ENCODE measurements at places on chromosomes 13 and 19.

GRCh38 chr19:46299695-46300094 lies 2.9 kb downstream of the HIF3A start:
- DNase-seq: peak; percentile 14

DNA sequence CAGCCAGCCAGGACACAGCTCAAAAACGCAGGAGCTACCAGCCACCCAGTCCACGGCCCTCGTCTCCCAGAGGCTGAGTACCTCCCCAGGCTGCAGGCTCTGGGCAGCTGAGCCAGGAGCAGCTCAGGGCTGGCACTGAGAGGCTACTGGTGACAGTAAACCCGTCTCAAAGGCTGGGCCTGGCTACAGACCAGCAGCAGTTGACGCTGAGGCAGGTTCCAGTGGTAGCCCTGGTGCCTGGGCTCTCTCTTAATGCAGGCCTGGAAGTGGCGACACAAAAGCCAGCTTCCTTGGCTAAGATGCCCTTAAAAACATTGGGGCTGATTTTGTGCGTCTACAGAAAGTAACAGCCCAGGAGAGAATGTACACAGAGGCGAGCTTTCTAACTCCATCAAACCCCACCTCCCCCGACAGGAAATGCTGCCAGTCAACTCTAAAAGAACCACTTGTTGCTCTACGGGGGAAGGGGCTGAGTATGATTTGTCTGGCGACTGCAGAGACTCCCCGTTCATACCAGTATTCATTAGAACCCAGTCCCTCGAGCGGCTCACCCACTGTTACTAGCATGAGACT lies 126.3 kb downstream of the STK24 start:
- peak; percentile 42 for DNase-seq

DNA sequence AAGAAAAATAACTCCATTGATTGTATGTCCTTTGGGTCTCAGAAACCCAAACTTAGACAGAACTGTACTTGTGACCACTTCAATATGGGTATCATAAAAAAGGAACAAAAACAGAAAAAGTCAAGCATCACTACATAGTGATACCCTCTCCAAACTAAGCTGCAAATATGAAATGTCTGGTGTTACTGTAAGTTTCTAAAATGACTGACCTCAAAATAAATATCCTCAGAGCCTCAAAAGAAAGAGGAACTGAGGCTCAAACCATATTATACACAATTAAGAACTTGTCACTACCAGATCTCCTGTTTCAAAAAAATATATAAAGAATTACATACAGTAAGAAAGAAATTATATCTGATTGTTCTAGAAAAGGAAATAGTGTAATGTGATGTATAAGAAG lies 787.9 kb upstream of the KLHL1 start:
- no peak for DNase-seq

GRCh38 chr19:49442771-49443365 lies 1.5 kb upstream of the SLC17A7 start:
- DNase-seq: no peak

DNA sequence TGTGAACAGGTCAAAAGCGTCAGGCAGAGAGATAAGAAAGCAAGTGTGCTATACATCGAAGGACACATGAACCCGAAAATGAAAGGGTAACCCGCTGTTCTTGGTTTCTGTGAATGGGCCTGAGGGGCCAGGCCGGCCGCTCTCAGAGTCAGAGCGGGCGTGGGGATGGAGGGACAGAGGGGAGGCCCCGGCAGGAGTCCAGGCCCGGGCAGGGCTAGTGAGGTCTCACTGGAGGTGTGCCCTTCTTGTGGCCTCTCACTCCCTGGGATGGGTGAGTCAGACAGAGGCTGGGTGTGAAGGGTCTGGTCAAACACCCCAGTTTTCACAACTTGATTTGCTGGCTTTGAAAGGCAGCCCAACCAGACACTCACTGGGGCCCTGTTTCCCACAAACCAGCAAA lies 17.4 kb upstream of the NDUFS7 start:
- no peak for DNase-seq

DNA sequence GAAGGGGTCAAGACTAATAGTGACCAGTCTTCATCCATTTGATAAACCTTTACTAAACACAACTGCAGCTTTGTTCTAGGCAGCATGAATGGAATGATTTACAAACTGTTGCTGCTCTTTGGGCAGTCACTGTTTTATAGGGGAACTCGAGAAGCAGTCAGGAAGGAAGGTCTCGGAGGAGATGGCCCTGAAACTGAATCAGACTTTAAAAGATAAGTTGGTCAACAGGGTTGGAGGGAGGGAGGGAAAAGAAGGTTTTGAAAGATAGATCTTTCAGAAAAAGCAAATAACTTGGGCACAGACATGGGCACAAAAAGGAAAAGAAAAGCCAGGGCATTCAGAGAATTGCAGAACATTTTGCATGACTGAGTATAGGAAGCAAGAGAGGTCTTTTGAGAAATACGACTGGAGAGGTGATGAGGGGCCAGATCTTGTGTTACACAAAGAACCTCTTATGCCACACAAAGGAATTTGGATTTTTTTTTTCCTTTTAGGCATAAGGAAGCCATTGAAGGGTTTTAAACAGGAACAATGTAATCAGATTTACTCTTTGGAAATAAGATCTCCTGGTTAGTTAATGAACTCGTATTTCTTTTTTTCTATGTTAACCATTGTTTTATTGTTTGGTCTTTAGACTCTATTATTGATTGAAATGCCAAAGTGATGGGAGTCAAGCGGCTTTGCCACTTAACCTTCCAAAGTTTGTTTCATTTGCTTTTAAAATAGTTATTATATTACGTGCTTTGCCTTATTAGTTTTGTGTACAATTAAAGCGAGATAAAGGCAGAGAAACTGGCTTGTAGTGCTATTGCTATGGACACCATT lies 37.5 kb upstream of the SACS start:
- DNase-seq: peak; percentile 77

- peak; percentile 7 for DNase-seq
These were observed 31.3 kb downstream of the GRIK5 start for GRCh38 chr19:42038666-42039065.

DNA sequence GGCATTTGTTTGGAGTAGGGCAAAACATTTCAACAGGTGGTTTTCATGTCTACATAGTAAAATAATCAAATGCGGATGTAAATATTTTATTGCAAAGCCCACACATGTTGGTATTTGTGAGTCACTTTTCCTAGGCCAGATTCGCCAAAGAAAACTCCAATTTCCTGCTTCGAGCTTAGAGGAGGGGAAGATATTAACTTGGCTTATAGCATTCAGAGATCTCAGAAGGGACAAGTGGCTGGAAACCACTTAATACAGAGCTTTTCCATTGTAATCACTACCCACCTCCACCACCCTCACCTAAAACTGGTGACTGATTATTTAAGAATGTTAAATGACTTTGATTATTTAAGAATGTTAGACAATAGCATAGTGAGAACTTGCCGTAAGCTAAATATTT lies 530.6 kb upstream of the SPRY2 start:
- no peak for DNase-seq

- DNase-seq: peak; percentile 79
These were observed 41.7 kb upstream of the CEACAM20 start for GRCh38 chr19:44570984-44571684.

DNA sequence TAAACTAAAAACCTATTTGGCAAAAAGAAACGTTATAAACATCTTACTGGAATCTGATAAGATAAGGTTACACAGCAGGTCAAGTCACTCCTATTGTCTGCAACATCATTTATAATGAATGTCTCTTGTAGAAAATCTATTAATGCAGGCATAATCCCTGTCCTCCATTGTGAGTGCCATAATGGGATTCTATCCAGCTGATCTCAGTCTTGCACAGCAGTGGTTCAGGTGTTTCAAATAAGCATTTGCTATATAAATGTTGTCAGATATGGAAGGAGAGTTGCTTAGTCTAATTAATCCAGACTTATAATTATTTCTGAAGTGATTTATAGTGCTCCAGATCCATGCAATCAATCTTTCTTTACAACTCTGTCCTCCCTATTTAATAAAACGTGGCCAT lies 186.5 kb upstream of the ATXN8OS start:
- DNase-seq: no peak

GRCh38 chr19:35710784-35711723 lies 6.7 kb downstream of the ZBTB32 start:
- no peak for DNase-seq

GRCh38 chr13:104961246-104961645 lies 1574.2 kb downstream of the EFNB2 start:
- DNase-seq: no peak

DNA sequence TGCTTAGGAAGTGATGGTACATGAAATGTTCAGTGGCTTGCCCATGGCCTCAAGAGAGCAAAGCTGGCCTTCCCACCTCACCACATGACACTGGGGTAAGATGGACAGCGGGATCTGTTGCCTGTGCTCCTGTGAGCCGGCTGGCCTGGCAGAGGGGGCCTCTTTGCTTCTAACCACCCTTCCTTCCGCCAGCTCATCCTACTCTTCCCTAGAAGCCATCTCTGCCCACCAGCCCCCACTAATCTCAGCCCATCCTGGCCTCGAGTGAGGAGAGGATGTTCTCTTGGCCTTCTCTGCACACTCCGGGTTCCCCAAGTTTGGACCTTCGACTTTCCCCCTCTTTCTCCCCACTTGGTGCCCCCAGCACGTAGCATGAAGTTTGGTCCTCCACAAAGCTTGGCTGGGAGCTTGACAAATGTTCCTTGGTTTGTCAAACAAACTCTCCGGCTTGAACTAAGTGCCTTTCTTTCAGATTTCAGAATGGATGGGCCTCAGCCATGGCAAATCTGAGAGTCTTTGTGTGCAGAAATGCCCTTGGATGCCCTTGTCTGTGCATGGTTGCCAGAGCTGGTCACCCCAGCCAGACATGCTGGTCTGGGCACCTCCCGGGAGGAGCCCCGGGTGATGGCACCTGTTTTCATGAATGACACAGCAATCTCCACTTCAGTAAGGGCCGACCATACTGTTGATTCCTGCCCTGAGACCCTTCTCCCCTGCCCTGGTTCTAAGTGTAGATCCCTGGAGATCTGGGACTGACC lies 145.5 kb downstream of the URI1 start:
- DNase-seq: peak; percentile 31

DNA sequence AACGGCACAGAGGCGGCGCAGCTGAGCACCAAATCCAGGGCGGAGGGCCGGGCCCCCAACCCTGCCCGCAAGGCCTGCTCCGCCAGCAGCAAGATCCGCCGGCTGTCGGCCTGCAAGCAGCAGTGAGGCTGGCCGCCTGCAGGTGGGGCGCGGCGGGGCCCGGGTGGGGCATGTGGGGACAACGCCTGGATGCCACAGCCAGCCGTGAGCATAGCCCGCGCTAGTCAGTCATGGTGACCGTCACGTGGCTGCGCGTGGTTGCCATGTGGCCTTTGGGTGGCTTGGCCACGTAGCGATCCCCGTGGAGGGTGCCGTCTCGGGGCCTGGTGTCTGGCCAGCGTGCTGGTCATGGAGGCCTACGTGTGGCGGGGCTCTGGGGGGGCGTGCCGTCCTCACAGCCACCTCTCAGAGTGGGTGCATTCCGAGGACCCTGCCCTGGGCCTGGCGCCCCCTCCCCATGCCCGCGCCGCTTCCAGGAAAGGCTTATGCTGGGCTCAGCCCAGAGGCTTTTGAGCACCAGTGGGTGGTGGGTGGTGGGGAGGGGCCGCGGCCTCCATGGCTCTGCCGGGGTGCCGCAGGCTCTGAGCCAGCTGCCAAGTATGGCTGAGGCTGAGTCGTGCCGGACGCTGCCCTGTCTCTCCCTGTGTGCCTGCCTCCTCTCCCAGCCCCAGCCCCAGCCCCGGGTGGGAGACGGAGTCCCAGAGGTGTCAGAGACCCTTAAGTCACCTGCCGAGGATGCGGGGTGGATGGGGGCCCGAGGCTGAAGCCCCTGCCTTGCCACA lies 11.1 kb downstream of the CBARP start:
- no peak for DNase-seq

GRCh38 chr19:29006057-29006735 lies 206.8 kb downstream of the UQCRFS1 start:
- no peak for DNase-seq

DNA sequence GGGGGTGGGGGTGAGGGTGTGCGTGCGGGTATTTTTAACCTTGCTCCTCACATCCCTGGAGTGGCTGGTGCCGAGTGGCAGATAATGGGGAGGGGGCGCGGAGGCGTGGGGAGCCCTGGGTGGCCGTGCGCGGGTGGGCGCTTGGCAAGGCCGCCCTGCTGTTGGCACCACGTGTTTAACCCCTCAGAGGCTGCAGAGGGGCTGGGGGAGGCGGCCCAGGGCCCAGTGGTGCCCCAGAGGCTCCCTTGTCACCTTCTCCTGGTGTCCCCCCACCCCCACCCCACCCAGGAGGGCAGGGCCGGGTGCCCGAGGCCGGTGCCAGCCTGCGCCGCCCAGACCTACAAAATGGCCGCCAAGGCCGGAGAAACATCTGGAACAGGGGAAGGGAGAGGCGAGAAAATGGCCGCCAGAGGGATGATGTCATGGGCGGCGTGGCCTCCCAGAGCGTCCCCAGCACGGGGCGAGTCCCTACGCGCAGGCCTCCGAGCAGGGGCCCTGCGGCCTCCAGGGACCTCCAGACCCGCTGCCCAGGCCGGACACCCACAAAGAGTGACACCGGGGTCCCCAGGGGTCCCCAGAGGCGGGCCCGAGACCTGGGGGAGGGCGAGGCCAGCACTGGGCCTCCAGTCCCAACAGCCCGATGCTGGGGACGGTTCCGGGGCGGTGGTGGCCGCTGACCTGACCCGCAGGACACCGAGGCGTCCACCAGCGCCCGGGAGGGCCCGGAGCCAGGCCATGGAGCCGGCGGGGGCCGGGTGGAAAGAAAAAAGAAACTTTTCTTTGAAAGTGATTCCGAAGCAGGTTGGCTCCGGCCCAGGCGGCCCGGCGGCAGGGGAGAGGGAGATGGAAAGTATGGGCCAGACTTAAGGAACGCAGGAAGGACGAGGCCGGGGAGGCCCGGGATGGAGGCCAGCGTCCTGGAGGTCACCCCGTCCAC lies 38.2 kb downstream of the NFIC start:
- DNase-seq: peak; percentile 77

DNA sequence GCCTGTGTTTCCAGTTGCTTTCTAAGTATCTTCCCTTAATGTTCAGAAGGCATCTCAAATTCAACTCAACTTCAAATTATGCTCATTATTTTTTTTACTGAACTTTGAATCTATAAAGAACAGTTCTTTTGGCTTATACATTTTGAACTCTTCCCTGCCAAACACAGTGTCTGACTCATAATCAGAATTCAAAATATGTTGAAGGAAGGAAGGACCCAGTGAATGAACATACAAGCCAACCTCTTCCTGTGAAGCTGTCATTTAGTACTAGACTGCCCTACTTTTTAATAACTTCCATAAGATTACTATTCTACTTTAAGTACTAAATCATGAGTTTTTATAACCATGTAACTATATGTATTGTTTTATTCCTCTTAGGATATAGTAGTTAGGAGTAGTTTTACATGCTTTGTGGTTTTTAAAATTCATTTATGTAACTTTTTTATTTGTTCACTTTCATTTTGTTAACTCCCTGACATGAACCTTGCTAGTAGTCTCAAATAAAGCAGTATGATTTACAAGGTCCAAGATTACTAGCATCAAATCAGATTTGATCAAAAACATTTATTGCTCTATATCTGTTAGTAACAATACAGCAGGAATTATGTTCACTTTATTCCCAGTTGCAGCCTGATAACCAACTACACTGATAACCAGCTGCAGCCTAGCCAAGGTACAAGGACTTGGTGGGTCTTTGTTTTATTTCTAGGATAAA lies 6.4 kb downstream of the NUDT15 start:
- DNase-seq: no peak
